ENCODE measurements at places on chromosomes 5 and 9.
A peak's percentile ranks its signal among the peaks of the same experiment; 100 is the strongest.

DNA sequence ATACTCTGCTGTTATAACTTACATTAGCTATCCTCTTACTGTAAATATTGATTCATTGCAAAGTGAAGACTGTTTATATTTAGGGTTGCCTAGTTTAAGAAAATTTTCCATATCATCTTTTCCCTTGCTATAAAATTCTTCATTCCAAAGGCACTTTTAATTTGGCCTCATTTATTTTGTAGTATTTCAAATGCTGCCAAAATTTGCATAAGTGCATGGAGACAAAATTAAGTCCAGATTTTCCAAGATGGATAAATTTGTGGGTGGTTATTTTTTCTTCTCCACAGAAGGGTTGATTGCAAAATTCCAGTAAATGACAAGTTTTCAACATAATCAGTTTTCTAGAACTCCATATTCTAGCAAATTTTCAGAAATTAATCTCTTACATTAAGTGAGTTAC is 141.5 kb upstream of the MTAP start:
- DNase-seq, result no peak

DNA sequence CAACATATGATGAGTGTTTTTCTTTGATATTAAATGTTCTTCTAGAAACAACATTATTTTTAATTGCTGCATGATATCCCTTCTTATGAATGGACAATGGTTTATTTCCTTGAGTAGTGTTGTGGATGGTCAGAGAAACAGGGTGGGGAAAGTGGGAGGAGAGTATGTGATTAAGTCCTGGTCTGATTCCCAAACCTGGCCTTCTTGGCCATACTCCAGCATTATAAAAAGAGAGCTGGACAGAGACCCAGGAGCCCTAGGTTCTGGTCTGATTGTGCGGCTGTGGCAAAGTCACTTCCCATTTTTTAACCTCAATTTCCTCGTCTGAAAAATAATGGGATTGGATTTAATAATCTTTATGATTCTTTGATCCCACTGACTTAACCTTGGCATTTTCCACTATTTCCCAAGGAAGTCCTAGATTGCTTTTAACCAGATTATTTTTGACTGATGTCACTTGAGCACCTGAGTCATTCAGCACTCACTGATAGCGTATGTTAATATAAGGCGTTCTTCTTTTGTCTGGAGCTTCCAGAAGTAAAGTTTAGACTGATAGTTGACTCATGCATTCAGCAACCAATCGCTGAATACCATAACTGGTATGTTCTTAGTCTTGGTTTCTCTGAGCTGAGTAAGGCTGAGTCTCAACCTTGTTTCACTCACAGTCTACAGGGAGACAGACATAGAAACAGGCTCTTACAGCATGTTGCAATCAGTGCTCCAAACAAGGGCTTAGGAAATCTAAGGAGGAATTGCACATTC is 26.2 kb downstream of the OSMR start:
- no peak for DNase-seq

GRCh38 chr5:73938938-73939320 is 312.9 kb downstream of the ARHGEF28 start:
- no peak for DNase-seq

DNA sequence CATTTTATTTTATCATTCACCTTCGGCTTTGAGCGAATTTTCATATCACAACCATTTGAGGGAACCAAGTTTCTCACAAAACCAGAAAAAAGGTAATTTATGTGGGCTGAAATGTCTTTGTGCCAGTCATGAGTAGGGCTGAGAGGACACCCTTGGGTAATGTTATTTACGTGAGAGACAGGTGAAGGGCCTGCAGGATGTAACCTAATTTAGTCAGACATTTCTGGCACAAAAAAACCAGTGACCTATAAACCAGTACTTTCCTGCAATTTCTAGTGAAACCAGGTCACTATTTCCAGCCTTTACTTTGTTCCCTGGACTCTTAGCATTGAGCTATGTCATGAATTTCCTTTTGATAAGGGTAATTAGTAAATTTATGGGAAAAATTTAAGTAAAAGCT is 17.2 kb upstream of the CCDC112 start:
- DNase-seq, result no peak

- peak; percentile 99 for DNase-seq
These were observed 14.2 kb downstream of the IL4 start for GRCh38 chr5:132687995-132688394.

DNA sequence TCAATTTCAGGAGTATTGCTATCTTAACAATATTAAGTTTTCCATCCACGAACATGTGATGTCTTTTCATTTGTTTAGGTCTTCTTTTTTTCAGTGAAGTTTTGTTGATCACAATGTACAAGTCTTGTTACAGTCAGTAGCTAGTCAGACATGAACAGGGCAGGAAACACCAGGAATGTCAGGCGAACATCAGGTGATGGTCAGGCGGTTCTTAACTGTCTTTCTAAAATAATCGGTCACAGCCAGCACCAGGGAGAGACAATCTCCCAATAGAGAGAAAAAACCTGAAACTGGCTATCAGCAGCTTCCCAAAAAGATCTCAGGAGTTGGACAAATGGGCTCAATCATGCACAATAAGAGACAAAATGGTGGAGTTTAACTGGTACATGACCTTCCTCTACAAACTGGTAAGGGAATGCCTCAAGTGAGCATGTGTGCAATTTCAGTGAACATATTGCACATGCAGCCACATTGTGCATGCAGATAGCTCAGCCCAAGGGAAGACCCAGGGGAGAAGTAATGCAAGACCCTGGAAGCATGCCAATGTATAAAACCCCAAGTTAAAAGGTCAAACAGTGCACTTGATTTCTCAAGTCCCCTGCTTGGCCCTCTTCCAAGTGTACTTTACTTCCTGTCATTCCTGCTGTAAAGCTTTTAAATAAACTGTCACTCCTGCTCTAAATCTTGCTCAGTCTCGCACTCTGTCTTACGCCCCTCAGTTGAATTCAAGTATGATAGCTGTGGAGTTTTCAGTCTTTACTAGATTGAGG is 176.1 kb upstream of the RASEF start:
- peak; percentile 4 for DNase-seq

DNA sequence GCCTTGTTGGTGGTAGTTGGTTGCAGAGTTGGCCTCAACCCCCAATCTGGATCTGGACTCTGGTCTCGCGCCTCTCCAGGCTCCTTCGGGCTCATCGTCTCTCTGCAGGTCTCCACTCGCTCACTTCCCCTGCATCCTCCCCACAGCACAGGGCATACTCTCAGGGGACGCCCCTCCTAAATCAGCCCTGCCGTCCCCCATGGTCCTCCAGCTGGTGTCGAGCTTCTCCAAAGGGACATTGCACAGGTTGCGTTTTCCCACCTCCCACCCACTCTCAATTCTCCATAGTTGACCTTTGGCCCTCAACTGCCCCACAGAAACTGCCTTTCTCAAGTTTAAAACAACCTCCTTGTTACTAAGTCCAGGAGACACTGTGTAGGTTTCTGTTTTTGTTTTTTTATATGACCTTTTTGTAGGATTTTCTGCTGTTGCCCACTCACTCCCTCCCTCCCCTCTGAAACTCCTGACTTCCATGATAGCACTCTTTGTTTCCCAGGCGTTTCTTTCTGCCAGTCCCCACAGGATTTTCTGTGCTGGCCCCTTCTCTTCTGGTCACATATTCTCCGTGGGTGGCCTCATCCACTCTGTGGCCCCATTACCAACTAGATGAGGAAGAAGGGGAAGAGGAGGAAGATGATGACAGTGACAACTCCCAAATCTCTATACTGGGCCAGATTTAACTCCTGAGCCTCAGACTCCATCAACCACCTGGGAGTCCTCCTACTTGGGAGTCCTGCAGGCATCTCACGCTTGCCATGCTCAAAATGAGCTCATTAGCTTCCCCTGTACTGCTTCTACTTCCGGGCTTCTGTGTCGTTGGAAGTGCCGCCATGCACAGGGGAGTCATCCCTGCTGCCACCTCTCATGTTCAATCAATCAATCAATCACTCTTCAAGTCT is 50.3 kb downstream of the ALG2 start:
- no peak for DNase-seq

- DNase-seq, result no peak
These were observed at the start of gene AMBP for GRCh38 chr9:114078021-114078780. Gene AMBP (minus strand): TSS chr9:114078300. CDS start chr9:114078209, 91 bp downstream.

- DNase-seq, result no peak
These were observed 50.2 kb upstream of the SAP30L start for GRCh38 chr5:154395407-154396106.

DNA sequence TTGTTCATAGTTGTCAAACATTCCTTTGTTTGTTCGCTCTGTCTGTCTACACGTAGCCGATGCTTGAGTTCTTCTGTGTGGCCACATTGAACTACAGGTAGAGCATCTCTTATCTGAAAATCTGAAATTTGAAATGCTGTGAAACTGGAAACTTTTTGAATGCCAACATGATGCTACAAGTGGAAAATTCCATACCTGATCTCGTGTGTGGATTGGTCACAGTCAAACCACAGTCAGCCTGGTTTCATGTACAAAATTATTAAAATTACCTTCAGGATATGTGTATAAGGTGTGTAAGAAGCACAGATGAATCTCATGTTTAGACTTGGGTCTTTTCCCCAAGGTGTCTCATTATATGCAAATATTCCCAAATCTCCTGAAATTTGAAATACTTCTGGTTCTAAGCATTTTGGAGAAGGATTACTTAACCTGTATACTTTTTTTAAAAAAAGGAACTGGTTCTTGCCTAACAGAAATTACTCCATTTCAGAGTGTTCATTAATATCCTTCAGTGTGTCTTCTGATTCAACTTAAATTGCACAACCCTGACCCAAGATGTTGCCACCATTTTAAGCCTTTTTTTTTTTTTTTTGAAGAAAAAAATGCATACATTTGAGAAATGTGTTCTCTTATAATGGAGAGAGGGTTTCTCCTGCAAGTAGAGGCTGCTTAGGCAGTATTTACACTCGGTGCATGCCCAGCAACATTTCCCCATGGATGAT is 254.3 kb downstream of the MAST4 start:
- no peak for DNase-seq

GRCh38 chr5:135038813-135039270 is 4.8 kb upstream of the PITX1 start:
- DNase-seq, result no peak

DNA sequence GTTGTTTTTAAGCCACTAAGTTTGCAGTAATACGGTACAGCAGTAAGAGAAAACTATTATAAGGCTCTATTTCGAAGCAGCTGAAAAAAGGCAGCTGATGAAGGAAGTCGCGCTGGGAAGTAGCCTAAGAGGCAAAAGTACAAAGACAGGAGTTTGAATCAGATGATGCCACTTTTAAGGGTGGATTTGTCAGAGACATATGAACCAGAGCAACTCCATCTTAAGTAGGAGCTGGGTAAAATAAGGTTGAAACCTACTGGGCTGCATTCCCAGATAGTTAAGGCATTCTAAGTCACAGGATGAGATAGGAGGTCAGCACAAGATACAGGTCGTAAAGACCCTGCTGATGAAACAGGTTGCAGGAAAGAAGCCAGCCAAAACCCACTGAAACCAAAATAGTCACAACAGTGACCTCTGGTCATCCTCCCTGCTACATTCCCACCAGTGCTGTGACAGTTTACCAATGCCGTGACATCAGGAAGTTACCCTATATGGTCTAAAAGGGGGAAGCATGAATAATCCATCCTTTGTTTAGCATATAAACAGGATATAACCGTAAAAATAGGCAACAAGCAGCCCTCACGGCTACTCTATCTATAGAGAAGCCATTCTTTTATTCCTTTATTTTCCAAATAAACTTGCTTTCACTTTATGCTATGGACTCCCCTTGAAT is 91.8 kb upstream of the PRSS3 start:
- DNase-seq, result no peak

GRCh38 chr5:68242743-68243142 is 27.2 kb downstream of the PIK3R1 start:
- DNase-seq, result no peak

- DNase-seq, result peak; percentile 9
These were observed 212.8 kb downstream of the NXNL2 start for GRCh38 chr9:88747768-88748167.

- DNase-seq, result no peak
These were observed 44.7 kb upstream of the LMX1B start for GRCh38 chr9:126569036-126569435.

- DNase-seq, result no peak
These were observed 4.6 kb upstream of the SMIM32 start for GRCh38 chr5:136197462-136198142.

- DNase-seq, result no peak
These were observed 45.9 kb downstream of the LARP1 start for GRCh38 chr5:154801083-154801482.

- no peak for DNase-seq
These were observed 146.4 kb upstream of the SMIM23 start for GRCh38 chr5:171639205-171639621.

- DNase-seq, result no peak
These were observed 16.3 kb downstream of the LPCAT1 start for GRCh38 chr5:1507457-1507856.

GRCh38 chr9:6049798-6050197 is 34.4 kb upstream of the RANBP6 start:
- DNase-seq, result peak; percentile 60

GRCh38 chr9:83665580-83666200 is 42.1 kb downstream of the UBQLN1 start:
- DNase-seq, result no peak

GRCh38 chr5:119291877-119292276 is 63.9 kb upstream of the TNFAIP8 start:
- DNase-seq, result no peak

DNA sequence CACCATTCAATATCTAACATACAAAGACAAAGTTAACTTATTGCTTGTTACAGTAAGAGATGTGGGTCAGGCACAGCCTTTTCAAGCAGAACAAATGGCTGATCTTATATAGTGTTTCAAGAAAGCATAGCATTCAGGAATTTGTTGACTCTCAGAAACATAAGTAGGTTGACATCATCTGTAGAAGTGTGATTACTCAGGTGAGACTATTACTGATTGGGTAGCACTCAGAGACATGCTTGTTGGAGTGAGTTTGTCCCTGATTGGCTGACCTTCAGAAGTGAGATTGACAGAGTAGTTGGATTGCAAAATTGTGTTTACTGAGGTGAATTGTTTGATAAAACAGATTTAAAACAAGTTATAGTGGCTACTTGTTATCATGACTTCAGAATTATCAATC is 30.7 kb upstream of the TNPO1 start:
- no peak for DNase-seq

- DNase-seq, result no peak
These were observed 267.8 kb downstream of the TMEM161B start for GRCh38 chr5:88000877-88001276.

- peak; percentile 46 for DNase-seq
These were observed 18.0 kb upstream of the STARD4 start for GRCh38 chr5:111530298-111530740.

DNA sequence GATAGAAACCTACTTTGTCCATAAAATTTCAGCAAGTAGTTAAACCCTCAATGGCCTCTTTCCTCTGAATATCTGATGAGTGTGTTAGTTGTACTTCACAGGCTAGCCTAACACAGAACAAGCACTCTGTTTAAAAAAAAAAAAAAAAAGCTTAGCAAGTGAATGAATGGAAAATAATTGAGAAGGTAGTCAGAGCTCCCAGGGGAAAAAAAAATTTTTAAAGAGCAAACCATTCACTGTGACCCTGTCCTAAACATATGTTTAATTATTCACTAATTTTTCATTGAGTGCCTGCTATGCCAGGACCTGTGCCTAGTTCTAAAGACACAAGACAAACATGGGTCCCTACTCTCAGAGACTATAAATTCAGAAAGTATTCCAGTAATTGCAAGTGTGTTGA is 69.3 kb downstream of the SH3RF2 start:
- DNase-seq, result no peak

GRCh38 chr5:156706631-156707030 is 143.5 kb upstream of the PPP1R2B start:
- DNase-seq, result no peak
